DMS 273 treated with DMSO at 0.1 percent for 48 hours (cell line): ENCODE measurements at places on chromosomes 11 and 22.
A peak's percentile ranks its signal among the peaks of the same experiment; 100 is the strongest.

GRCh38 chr11:45341372-45341771 is 55.2 kb upstream of the SYT13 start:
- no peak for DNase-seq

- peak; percentile 24 for DNase-seq
Measured at GRCh38 chr11:61141601-61142028, 19.6 kb downstream of the VPS37C start.

DNA sequence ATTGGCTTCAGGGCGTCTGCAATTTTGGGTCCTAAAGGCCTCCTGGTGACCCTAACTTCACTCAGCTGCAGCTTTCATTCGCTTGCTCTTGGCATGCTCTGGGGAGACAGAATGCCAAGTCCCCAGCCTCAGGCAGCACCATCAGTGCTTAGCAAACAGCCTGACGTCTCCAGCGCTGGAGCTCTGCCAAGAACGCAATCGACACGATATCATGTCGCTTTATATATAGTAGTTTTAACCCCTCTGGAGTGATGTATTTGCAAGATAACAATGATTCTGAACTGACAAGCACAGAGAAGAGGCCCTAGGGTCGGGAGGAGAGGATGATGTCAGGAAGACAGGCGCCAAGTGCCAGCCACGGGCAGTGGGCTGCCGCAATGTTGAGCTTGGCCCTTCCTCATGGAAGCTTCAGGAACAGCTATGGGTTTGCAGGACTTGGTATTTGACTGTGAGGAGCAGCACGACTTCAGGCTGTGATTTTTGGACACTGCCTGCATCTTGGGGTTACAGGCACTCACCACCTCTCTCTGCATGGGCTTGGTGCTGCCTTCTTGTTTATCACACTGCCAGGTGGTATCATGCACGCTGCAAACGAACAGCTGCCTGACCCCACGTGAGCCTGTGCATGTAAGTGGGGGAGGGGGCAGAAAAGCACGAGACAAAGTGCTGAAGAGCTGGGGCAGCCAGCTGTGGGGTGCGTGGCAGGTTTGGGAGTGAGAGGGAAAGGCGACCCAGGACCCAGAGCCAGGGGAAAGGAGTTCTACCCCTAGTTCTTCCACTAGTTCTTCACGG is 26.1 kb downstream of the B3GAT1 start:
- DNase-seq, result no peak

- no peak for DNase-seq
Measured at GRCh38 chr11:20046416-20046815, 113.9 kb downstream of the DBX1 start.

DNA sequence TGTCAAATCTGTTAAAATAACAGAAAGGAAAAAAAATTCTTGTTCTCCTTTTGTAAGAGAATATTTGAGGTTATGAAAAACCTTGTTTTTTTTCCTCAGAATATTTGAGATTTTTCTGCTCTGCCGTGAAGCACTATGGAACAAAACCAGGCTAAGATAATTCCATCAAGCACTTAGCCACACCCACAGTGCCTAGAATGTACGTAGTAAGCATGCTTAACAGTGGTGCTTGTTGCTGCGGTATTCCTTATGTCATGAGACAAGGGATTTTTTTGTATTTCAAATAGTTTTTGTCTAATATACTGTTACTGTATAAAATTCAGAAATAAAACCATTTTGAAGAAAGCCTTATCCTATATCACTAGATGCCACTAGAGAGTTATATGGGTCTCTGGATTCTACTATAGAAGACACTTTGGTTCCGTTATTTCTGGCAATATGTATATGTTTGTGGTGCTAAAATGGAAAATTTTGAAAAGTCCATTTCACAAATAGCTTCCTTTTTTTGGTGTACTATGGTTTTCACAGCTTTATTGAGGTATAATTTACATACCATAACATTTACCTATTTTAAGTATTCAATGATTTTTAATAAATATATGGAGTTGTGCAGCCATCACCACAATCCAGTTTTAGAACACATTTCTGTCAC is 23.7 kb downstream of the PDHX start:
- DNase-seq, result no peak

- no peak for DNase-seq
Measured at GRCh38 chr22:38276166-38276565, 3.4 kb upstream of the TMEM184B start.

DNA sequence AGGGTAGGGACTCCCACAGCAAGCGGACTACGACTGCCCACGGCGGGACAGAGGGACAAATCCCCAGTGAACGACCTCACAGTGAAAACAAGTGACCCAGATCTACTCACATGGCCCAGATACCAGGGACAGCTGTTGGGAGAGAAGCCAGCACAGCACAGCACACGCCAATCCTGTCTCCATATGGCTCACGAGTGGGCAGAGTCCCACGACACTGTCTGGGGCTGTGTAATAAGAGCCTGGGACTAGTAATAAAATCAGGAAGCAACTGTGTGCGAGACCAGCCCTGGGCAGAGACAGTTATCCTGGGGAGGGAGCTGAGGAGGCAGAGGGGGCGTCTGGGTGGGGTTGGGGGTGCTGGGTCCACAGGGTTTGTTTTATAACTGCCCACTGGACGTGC is 385.0 kb downstream of the CTTN start:
- no peak for DNase-seq

GRCh38 chr11:11963842-11964773 is 44.3 kb downstream of the DKK3 start:
- DNase-seq, result no peak

DNA sequence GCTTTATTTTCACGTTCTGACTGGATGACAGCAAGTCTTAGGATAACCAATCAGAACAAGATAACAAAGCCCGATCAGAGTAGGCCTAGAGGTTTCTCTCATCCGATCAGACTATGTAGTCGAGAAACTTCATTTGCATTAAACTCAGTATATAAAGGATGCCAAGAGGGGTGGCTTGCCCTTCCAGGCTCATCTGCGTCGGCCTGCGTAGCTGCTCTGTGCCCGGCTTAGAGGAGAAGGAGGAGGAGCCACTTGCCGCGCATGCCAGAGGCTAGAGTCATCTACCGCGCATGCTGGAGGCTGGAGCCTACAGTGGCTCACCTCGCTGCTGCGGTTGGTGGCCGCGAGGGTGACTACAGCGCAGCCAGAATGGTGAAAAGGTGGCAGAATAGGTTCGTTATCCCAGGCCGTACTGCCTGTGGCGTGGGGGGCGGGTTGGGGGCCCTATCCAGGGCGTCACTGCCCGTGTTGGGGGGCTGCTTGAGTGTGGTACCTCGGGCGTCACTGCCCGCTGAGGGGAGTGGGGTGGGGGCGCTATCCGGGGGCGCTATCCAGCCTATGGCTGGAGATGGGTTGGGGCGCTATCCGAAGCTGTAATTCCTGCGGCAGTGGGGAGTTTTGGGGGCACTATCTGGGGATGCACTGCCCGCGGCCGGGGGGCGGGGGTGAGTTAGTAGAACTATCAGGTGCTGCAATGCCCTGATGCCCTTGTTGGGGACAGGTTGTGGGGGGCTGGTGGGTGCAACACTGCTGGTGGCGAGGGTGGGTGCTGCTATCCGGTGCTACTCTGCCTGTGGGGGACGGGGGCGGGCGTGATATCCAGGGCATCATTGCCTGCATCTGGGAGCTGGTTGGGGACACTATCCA is at the start of gene RFPL2:
Gene RFPL2, minus strand, starts transcription at position 218 of the 867 bp plus-strand sequence. CDS start 2,622 bp downstream, outside the sequence.
- DNase-seq, result peak; percentile 62

DNA sequence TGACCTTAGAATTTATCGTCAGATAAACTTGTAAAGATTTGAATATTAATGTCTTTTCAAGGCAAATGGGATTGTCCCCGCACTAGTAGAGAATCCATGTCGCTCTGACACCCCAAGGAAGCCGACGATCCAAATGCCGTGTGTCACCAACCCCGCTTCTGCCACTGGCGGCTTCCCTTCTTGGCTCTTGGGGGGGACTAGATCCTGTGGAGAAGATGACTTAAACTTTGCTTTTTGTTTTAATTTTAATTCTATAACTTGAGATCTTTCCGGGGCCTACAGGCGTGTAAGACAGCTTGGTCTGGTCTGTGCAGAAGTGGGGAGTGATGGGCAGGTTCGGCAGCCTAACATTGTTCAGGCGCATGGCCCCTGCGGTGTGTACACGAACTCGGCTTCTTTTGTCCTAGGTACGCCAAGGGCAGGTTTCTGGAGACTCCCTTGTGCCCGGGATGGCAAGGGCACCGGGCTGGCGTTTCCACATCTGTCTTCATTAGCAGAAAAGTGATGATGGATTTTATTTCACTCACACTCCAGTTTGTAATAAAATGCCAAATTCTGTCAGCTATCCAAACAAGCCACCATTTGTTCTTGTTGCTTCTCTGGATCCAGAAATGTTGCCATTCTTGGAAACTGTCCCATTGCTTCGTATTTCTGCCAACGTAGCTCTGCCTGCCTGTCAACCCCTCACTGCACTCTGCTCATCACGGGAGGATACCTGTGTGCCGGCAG is 6.7 kb downstream of the YDJC start:
- DNase-seq, result no peak

DNA sequence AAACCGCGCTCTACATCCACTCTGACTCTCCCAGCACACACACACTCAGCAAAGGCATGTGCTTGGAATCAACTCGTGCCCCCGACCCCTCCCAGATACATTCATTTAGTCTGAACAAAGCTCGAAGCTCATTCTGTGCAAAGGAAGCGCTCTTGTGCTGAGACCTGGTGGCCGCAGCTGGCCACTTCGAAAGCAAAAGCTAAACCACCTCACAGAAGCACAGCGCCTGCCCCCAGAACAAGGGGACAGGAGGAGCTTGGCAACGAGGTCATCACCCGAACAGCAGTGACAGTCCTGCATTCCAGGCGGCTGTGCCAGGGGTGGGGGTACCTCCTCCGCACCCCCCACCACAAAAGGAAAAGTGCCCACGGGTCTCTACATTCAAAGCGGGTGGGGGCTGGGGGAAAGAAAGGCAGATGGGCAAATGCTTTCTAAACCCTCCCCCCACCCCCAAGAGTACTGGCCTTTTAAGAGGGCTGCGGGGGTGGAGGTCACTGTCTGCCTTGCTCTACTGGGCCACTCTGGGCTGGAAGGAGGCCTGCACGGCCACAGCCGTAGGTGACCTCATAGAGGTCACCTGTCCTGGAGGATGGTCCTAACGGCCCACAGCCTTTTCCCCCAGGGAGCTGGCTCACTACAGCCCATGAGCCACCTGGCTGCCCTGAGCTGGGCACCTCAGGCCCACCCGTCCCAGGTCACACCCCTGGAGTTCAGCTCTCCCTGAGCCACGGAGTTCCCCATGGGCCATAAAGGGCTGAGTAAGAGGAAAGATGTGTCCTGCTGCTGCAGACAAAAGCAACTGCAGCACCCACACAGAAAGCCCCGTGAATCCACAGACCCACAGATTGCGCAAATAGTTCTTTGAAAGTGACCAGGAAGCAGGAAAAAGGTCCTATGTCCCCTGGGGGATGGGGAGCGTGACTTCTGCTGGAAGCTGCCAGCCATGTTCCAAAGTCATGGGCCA is 21.3 kb downstream of the CBX7 start:
- no peak for DNase-seq

DNA sequence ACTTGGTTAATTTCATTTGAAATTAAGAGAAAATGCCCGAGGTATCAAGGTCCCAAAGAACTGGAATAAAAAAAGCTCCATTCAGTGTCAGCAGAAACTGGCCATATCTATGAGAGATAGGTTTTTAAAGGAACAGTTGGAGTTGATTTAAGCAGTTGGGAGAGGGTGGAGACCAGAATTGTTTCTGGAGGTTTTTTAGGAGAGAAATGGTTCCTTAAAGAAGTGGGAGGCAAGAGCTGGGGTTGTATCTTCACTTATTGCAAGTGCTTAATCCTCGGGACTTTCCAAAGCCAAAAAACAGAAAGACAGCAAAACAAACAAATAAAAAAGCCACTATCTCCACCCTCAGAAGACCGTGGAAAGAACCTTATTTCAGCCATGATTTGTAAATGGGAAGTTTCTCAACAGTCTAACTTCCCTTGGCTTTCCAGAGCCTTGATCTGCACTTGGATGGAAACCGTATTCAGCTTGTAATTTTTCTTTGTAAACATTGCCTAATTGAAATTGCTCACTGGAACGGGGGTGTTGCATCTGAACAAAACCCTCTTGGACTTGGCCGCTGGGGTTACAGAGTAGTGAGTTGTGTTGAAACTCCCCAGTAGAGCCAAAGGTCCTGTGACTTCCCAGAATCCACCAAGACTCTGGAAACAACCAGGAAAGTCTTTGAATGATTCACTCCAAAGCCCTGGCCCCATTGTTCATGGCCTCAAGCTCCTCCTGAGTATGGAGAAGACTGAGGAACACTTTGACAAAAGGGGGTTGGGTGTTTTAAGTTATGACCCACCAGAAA is 115.6 kb downstream of the SLC1A2 start:
- DNase-seq, result no peak

- DNase-seq, result no peak
Measured at GRCh38 chr11:123692961-123693360, 38.5 kb upstream of the SCN3B start.

GRCh38 chr11:36751996-36752395 is 154.0 kb upstream of the RAG2 start:
- no peak for DNase-seq

DNA sequence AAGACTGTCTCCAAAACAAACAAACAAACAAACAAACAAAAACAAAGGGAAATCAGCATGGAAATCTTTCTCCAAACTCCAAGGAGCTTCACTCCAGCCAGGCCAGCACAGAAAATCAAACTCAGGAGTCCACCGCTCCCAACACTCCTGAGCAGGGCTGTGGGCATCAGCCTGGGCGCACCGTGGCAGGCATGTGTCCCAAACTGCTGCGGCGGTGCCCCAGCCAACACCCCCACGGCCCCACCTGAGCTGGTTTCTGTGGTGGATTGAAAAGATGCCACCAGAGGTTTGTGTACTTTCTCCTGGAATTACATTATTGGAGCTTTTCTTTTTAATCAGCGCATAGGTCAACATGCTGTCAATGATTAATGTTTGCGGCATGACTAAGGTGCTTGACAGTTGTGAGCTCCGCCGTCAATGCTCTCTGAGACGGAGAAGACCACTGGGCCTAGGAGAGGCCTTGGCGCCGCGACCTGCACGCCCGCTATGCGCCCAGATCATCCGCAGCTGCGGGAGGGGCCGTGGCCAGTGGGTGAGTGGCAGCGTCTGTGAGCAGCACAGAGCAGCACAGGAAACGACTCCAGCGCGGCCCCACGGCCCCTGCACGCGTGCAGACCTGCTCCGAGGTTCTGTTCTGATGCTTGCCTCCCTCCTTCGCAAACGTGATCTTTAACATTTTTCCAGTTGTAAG is 18.1 kb downstream of the DRD4 start:
- no peak for DNase-seq

DNA sequence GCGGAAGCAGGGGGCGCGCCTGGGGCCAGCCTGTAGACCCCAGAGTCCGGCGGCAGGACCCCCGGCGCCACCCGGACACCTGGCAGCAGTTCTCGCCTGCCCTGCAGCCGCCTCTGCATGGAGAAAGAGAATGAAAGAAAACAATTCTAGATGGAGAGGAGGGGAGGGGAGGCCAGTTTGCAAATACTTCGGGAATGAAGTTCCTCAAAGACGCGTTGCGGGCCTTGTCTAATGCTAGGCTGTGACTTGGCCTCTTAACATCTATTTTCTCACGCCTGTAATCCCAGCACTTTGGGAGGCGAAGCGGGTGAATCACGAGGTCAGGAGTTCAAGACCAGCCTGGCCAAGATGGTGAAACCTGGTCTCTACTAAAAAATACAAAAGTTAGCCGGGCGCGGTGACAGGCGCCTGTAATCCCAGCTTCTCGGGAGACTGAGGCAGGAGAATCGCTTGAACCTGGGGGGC is 2.1 kb upstream of the BARX2 start:
- no peak for DNase-seq
